Stimulated activated CD4-positive, alpha-beta T cell treated with anti-CD3 and anti-CD28 coated beads, Interleukin-12 subunit alpha, Interleukin-12 subunit beta, amount 100 ng/mL, for 4 hours (primary cell): ENCODE measurements at places on chromosomes 16 and 17.

DNA sequence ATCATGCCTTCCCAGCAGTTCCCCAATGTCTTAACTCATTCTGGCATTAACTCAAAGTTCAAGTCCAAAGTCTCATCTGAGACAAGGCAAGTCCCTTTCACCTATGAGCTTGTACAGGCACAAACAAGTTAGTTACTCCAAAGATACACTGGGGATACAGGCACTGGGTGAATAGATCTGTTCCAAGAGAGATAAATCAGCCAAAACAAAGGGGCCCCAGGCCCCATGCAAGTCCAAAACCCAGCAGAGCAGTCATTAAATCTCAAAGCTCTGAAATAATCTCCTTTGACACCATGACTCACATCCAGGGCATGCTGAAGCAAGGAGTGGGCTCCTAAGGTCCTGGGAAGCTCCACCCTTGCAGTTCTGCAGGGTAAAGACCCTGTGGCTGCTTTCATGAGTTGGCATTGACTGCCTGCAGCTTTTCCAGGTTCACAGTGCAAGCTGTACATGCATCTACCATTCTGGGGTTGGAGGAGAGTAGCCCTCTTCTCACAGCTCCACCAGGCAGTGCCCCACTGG, 332.2 kb upstream of the KIF2B start:
- DNase-seq = no peak

GRCh38 chr16:15510992-15511391, 76.6 kb downstream of the BMERB1 start:
- DNase-seq = no peak

GRCh38 chr16:87968541-87968940, 17.3 kb downstream of the BANP start:
- DNase-seq = no peak

DNA sequence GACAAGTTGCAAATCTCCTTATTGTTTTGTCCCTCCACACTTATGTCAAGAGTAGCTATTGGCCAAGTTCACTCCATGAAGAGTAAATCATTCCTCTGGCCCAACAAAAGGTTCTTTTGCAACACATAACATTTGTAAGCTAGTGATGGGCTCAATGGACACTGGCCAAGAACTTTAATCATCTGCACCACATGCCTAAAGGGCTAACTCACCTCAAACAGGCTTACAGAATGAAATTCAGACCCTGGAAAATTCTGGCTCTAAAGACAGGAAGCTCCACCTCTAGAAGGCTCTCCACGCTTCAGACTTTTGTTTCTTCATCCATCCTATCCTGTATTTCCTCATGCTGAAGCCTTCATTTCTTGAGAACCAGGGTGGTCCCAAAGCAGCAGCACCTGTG, 10.9 kb upstream of the ANKFN1 start:
- no peak for DNase-seq
